DND-41 (cell line): ENCODE measurements at places on chromosomes 4 and X.
A peak's percentile ranks its signal among the peaks of the same experiment; 100 is the strongest.

GRCh38 chr4:169615467-169616106, 3.2 kb upstream of the NEK1 start:
- no peak for DNase-seq

GRCh38 chr4:40976343-40976742, 226.6 kb downstream of the NSUN7 start:
- no peak for DNase-seq

GRCh38 chr4:185916231-185916630, 104.2 kb upstream of the SORBS2 start:
- DNase-seq = no peak

GRCh38 chr4:40199999-40200874, 3.4 kb downstream of the RHOH start:
- peak; percentile 70 for DNase-seq

DNA sequence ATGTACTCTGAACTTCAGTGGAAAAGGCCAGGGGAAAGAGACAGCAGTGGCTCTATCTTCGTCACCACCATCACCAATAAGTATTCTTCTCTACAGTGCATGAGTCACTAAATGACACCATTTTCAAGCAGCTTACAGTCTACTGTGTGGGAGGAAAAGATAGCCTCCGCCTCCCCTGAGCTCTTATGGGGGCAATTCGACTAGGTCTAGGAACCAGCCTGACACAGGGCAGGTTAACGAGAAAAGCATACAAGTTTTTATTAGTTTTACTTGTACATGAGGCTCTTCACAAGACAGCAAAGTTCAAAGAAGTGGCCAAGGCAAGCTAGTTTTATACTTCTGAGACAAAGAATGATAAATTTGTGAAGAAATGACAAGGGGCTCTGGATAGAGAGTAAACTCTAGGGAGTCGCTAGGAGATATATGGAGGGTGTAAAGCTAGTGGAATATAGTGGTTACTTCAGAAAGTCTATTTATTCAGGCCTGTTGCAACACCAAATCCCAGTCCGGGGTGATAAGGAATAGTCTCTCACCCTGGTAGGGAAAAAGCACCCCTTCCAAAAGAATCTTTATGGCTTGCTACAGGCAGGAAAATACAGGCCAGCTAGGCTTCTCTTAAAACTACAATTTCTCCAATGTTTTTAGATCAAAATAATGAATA, 49.7 kb downstream of the SCD5 start:
- DNase-seq = no peak

DNA sequence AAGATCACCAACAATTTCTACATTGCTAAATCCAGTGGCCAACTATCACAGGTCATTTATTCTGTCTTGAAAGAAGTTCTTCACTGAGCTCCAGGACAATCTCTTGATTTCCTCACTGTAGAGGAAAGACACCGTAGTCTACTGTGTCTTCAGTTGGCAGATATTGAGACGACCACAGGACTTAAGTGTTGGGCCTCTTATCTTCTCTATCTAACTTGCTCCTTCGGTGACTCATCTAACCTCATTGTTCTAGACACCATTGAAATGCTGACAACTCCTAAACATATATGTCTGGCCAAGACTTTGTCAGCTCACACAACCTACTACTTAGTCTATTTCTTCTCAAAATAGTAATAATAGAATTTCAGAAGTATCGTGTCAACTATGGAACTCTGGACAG, 425.8 kb downstream of the ARAP2 start:
- no peak for DNase-seq

DNA sequence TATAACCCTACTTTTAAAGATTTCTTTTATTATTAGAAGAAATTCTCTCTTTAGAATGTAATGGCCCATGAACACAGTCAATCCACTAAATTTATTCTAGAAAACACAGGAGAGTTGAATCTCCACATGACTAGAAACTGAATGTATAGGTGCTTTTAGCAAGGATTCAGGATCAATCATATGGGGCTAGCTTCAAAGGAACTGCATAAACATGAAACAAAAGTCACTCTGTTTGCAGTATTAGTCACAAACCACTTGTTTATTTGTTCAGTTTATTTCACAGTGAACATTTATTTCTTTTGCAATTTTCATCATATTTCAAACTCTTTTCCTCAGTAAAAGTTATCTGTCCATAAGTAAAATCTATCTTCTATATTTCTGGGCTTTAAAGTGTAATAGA, 1604.6 kb downstream of the PCDH18 start:
- DNase-seq = no peak

DNA sequence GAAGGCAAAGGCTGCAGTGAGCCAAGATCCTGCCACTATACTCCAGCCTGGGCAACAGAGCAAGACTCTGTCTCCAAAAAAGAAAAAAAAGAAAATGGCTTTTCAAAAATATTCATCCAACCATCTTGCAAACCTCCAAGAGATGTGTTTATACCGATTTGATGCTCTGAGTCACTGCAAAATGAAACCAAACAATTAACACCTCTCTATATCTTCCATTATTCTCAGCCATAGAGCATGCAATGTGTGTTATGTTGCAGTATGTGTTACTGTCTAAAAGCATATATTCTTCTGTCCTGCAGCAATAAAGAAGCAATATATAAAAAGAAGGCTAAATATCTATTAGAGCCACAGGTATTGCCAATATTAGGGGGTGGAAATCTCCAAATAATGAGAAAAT, 51.4 kb downstream of the ARAP2 start:
- no peak for DNase-seq

DNA sequence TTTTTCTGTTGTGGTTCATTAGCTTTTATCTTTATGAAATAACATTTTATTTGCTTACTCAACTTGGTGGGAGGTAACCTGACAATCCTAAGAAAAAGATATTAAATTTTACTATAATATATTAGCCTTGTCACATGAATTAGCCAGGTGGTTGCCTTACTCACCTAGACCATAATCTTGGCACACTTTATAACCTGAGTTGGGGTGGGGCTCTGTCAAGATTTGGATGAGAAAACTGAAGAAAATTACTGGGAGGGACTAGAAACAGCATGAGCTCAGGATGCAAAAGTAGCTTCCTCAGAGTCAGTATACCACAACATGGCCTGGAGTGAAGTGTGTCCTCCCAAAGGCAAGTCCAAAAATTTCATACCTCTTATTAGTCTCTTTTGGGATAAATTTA, 164.9 kb upstream of the ANXA3 start:
- no peak for DNase-seq

GRCh38 chr4:28004520-28004919, 1143.9 kb downstream of the STIM2 start:
- DNase-seq = no peak

- DNase-seq = no peak
These were observed 119.8 kb upstream of the ATP6AP2 start for GRCh38 chrX:40460926-40461325.

GRCh38 chr4:184279496-184280061, 61.9 kb upstream of the ENPP6 start:
- no peak for DNase-seq

- DNase-seq = no peak
These were observed 84.8 kb upstream of the BMP2K start for GRCh38 chr4:78691334-78691754.
